ENCODE measurements at places on chromosomes 7 and 10.
A peak's percentile ranks its signal among the peaks of the same experiment; 100 is the strongest.

GRCh38 chr7:1278543-1278942 lies 45.9 kb downstream of the UNCX start:
- no peak for DNase-seq

GRCh38 chr10:95295031-95295755 lies 4.4 kb upstream of the PDLIM1 start:
- no peak for DNase-seq

DNA sequence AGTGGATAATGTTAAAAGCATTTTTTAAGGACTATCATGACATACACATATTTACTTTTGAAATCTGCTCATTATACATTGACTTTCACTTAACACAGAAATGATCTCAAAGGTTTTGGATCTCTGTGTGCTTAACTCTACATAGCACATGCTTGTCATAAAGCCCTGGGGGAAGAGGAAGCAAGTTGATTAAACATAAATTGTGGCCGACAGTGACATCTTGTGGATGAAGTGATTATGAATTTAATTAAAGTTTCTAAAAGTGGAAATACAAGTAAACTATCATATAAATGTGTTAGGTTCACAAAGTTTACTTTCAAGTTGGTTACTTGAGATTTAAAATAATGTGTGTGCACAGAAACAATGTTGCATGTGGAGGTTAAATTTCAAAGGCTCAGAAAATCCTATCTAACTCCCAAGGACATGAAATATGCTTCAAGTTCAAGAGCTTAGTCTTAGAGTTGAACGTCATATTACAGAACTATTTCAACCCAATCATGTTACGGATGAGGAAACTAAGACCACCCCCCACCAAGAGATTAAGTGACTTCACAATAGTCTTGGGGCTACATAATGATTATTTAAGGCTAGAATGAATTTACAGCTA lies 1247.8 kb downstream of the GATA3 start:
- DNase-seq: peak; percentile 73

DNA sequence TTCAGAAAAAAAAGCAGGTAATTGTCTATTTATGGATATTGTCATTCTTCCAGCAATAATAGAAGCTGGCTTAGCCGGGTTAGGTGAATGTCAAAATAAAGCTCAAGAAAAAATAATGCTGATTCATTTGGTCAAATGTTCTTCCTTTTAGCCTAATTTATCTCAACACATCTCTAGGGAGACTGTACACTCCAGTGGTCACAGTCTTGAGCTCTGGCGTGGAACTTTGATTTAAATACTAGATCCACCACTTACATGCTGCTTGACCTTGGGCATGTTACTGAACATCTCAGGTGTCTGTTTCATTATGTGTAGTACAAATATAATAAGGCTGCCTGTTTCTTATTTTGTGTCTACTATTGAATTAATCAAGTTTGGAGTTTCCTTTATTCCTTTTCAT lies 22.0 kb downstream of the PRTFDC1 start:
- DNase-seq: no peak

DNA sequence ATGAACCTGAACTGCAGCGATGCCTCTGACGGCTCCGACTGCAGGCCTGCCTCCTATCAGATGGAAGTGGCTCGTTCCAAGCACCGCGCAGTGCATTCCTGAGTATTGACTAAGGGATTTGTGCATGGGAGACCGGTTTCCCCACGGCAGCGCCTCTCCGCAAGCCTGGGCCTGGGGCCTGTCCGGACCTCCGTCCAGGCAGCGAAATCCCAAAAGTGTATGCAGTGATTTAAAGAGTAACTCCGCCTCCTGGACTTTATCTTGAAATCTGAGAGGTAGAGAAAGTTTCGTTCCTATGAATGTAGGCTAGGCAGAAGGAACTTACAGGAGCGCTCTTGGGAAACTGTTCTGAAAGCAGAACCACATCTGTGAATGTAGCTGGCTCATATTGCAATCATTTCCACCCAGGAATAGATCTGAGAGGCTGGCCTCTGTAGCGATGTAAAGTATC lies 106.2 kb upstream of the CELF2 start:
- DNase-seq: no peak

GRCh38 chr7:38525857-38526256 lies 105.3 kb downstream of the AMPH start:
- DNase-seq: no peak

DNA sequence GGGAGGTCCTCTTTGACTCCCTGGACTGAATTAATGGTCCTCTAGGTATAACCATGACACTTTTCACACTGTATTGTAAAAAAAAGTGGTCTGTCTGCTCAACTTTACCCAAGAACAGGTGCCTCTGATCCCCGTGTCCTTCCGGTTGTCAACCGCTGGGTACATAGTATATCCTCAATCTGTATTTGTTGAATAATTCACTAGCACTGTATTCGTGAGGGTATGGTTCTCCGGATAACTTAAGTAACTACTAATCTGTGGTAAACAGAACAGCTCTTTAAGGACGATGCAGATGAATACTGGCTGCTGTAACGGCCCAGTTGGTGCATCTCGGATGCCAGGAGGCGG lies 472 bp upstream of the ADAM22 start:
- DNase-seq: no peak

DNA sequence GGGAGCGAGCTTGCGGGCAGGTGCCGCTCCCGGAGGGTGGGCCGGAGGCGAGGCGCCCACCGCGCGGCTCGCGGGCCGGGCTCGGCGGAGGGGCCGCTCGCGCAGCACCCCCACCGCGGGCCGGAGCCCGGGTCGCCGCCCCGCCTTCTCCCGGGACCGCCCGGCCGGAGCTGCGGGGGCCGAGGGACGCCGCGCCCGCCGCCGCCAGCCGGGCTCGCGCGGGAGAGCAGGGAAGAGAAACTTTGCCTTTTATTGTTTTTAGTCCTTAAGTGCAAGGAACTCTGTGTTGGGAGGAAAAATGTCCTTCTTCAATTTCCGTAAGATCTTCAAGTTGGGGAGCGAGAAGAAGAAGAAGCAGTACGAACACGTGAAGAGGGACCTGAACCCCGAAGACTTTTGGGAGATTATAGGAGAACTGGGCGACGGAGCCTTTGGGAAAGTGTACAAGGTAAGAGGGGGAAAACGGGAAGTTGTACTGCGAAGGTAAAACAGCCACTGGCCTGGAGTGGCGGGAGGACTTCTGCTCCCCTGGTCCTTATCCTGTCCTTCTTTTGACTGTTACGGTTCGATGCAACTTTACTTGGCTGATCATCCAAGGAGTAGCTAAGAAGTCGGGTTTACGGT lies 620 bp downstream of the SLK start:
- DNase-seq: no peak

DNA sequence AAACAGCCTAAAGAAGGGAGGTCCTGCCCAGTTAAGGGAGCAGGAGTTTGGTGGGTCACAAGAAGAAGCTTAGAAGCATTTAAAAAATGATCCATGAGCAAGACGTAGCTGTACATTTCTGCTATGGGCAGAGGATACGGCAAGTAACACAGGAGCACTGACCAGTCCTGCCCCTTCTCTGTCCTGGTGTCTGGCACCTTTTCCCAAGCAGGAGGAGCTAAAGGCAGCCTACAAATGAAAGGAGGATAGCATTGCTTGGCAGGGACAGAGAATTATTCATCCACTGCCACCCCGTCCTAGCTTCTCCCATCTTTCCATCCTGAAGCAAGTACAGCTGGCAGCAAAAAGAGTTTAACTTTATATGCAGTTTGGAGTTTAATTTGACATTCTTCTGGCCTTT lies 1077.6 kb downstream of the TYW1 start:
- DNase-seq: no peak

DNA sequence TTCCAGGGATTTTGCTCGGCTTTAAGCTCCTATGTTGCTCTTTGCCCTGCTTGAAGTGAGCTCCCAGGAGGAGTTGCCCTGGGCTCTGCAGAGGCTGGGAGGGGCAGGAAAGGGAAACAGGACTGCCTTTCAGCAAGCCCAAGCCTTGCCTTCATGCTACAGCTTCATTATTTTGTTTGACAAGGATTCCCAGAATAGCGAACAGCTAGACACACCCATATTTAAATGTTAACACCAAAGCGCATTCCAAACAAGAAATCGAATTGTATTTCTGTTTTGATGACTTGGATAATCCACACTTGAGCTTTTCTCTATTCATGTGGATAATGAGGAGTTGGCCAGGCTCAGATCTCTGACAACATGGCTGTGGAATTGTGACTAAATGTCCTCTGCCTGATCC lies 6.3 kb downstream of the KIAA1217 start:
- DNase-seq: no peak

GRCh38 chr7:101243646-101244374 lies 1.1 kb downstream of the FIS1 start:
- no peak for DNase-seq

- no peak for DNase-seq
Observed at GRCh38 chr10:60003651-60004523, 97.5 kb upstream of the CCDC6 start.

GRCh38 chr10:132849546-132850031 lies 63.6 kb upstream of the NKX6-2 start:
- no peak for DNase-seq

DNA sequence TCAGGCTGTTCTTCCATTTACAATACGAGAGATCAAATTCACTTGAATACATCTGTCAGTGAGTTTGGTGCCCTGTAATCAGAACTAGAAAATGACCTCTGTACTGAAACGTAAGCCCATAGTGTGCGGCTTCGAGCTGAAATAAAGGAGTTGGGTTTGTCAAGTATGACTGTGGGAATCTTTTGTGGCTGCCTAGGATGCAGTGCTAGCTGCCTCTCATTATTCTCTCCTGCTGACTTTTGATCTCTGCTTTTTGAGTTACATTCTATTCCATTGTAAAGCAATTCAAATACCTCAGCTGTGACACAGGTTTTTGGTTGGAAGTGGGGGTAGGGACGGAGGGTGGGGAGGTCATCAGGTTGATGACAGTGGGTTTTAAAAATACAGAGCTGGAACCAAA lies 40.4 kb downstream of the ICA1 start:
- DNase-seq: no peak

Measured in SK-MEL-5 (cell line).